ENCODE measurements at places on chromosomes 16 and 17.

DNA sequence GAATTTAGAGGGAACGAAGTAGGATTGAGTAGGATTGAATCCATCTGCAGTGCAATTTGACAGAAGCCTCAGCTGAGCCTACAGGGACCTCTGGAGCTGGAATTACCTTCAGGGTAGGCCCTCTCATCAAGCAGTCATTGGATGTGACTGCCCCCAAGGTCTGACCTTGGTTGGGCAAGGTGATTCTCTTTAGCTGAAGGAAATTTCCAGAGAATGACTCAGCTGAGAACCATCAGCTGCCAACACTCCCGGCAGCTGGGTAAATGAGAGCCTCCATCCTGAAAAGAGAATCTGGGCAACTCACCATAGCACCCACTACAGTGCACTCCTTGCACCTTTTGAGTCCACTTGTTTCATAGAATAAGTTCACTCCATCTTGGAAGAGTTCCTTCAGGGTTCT, 113.5 kb upstream of the MED13 start:
- no peaks in the 10 kb centered on the region for H3K27me3 ChIP-seq
- no peak overlapping the region for H3K27ac ChIP-seq
- H3K4me3 ChIP-seq, result no peak overlapping the region
- DNase-seq, result no peak
- H3K36me3 ChIP-seq, result peaks cover 2% of the 10 kb centered on the region

- H3K27ac ChIP-seq, result no peak overlapping the region
- no peaks in the 10 kb centered on the region for H3K27me3 ChIP-seq
- no peaks in the 10 kb centered on the region for H3K4me1 ChIP-seq
- no peak for DNase-seq
- no peak overlapping the region for H3K4me3 ChIP-seq
These were observed 551.8 kb upstream of the KIF2B start for GRCh38 chr17:53270936-53271335.

DNA sequence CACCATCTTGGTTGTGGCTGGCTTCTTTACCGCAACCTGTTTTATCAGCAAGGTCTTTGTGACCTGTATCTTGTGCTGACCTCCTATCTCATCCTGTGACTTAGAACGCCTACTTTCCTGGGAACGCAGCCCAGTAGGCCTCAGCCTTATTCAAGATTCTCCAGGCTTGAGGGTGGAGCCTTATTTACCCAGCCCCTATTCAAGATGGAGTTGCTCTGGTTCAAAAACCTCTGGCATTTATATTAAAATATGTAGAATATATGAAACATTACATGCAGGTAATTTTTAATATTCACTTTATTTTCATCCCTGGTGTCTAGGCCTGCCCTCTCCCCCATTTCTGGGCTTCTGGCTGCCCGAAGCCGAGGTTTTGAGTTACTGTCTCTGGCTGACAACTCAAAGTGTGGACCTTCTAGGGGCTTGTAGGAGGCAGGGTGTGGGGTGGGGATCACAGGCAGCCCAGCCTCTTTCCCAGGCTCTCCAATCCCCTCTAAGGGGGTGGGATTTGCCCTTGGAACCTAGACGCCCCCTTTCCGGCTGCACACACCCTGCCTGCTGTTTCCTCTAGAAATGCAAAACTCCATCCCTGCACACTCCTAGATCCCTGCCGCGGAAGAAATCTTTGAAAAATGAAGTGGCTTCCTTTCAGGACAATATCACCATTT, 152.0 kb downstream of the KCNJ12 start:
- H3K27ac ChIP-seq, result no peak overlapping the region
- H3K4me1 ChIP-seq, result no peaks in the 10 kb centered on the region
- no peak for DNase-seq

DNA sequence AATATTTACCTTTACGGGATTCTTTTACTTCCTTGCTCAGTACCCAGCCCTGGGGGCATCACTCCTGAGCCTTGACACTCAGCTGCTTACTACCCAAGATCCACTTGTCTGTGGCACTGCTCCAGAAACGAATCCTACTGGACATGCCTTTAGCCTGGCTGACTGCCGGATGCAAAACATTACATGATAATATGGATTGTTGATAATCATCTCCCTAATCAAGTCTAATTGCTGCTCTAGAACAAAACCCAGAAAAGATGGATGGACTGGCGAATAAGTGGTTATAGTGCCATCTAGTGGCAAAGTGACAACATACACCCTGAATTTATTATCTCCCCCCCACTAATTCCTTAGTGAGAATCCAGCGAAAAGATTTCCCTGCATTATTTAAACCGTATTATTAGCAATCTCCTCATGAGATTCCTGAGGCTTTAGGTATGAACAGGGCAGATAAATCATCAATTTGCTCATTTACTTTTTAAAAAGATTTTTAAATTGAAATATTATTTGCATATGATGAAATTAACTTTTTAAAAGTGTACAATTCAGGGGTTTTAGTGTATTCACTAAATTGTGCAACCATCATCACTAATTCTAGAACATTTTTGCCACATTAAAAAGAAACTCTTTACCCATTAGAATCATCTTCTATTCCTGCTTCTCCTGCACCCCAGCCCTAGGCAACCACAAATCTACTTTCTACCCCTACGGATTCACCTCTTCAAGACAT, 61.6 kb downstream of the RGS9 start:
- no peak for DNase-seq
- no peak overlapping the region for H3K4me3 ChIP-seq
- H3K27ac ChIP-seq, result no peak overlapping the region
- H3K4me1 ChIP-seq, result peaks cover 18% of the 10 kb centered on the region
- H3K36me3 ChIP-seq, result peaks cover 2% of the 10 kb centered on the region
- H3K27me3 ChIP-seq, result peaks cover 18% of the 10 kb centered on the region

- DNase-seq, result no peak
- H3K4me1 ChIP-seq, result no peaks in the 10 kb centered on the region
- no peak overlapping the region for H3K27ac ChIP-seq
- peaks cover 16% of the 10 kb centered on the region for H3K27me3 ChIP-seq
- no peaks in the 10 kb centered on the region for H3K36me3 ChIP-seq
- no peak overlapping the region for H3K4me3 ChIP-seq
These were observed 35.7 kb downstream of the CACNA1H start for GRCh38 chr16:1188432-1189189.

GRCh38 chr17:50899005-50899460, 32.9 kb upstream of the TOB1 start:
- H3K27me3 ChIP-seq, result peaks cover 4% of the 10 kb centered on the region
- DNase-seq, result no peak
- H3K4me3 ChIP-seq, result no peak overlapping the region

All from stimulated activated naive B cell treated with anti-CD40 and anti-IgM and Interleukin-4, amounts not matched to agents 10 μg/mL and 1 μg/mL and 100 μg/mL, for 72 hours (primary cell).